Spleen (tissue), 13 donors: ENCODE measurements at places on chromosomes 16 and 17. TPM values are rescaled to one million over a fixed set of nuclear protein-coding genes. Genes with fewer than 3 reads are reported as not detected.
A peak's percentile ranks its signal among the peaks of the same experiment; 100 is the strongest.

DNA sequence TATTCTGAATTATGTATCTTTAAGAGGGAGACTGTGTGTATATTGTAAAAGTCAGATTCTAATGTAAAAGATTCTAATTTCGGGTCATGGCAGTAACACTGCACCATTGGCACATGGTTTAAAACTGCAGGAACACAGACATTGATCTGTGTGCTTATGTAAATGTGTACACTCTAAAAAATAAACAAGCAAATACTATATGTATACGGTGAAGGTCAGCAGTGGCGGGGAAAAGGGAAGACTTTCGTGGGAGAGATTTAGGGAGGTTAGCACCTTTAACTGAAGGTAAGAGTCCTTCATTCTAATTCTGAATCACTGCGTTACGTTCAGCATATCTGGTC lies 157.8 kb upstream of the FAM20A start:
- H3K27me3 ChIP-seq: no peaks in the 10 kb centered on the region
- H3K4me3 ChIP-seq: no peak overlapping the region
- H3K36me3 ChIP-seq: no peaks in the 10 kb centered on the region
- H3K4me1 ChIP-seq: peaks cover 16% of the 10 kb centered on the region
- peak overlapping the region; percentile 83 for H3K27ac ChIP-seq
- DNase-seq: no peak

- no peak for DNase-seq
- no peaks in the 10 kb centered on the region for H3K4me1 ChIP-seq
- no peaks in the 10 kb centered on the region for H3K27me3 ChIP-seq
- no peak overlapping the region for H3K27ac ChIP-seq
Observed at GRCh38 chr17:66522591-66523272, 220.3 kb downstream of the PRKCA start.

DNA sequence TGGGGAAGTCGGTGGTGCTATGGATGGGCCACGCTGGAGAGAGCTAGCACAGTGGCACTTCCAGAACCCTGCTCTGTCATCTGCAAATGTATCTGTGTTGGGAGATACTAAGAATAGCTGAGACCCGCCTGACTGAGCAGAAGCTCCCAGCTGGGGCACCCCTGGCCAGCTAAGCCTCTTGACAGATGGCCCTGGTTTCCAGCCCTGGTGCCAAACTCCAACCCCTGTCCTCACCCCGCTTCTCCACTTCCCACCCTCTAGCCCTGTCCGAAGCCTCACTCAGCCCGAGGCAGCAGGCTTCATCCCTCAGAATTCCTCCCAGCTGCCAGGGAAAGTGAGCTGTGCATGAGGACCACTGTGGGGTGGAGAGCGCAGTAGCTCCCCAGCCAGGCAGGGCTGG lies 124.4 kb downstream of the CCDC144A start:
- no peak overlapping the region for H3K4me3 ChIP-seq
- no peak overlapping the region for H3K27ac ChIP-seq
- DNase-seq: no peak
- no peaks in the 10 kb centered on the region for H3K36me3 ChIP-seq

DNA sequence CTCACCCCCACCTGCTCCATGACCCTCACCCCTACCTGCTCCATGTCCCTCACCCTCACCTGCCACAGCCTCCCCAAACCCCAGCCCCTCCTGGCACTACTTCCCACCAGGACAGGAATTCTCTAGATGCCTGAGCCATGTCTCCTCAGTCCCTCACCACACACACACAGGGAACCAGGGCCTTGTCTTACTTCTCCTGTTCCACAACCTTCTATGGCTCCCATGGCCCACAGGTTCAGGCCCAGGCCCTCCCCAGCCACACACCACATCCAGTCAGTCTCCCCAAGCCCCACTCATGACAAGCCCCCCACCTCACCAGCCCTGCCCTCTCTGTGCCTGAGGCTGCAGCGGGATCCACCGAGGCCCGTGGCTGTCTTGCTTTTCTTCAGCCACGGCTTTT lies 3.1 kb upstream of the UBE2I start:
- H3K27ac ChIP-seq: no peak overlapping the region
- peaks cover 25% of the 10 kb centered on the region for H3K4me1 ChIP-seq

DNA sequence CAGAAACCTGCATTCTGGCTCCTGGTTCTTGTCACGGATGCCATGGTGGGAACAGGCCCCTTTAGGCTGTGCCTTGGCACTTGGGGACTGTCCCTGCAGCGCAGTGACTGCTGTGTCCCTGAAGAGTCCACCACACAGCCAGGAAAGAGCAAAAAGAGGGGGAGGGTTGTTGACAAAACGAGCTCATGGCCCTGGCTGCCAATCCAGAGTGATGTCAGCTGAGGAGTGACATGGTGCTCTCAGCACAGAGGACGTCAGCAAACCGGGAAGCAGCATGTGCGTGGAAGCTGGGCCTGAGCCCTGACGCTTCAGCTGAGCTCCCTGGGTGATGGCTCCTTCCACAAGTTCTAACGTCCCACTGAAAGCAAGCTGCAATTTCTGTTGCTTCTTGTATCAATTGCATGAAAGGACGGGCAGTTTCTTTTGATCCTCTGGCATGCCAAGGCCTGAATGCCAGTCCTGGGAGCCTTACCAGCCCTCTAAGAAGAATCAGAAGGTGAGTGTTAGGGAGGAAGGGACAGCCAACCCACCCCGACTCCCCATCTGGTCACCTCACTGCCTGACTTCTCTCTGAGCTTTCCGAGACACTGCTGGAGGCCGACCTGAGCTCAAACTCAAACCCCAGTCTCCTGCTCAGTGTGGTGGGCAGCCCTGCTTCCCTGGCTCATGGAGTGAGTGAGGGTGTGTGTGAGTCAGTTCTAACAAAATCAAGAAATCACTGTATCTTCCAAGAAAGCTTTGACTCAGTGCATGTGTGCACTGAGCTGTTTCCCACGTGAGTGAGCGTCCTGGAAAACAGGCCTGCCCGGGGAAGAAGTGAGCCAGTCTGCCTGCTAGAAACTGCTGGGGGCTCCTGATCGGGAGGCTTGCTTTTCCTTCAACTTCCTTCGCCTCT lies 14.7 kb upstream of the WNT3 start:
- peak; percentile 47 for DNase-seq
- H3K4me3 ChIP-seq: no peak overlapping the region
- no peaks in the 10 kb centered on the region for H3K36me3 ChIP-seq
- H3K27me3 ChIP-seq: no peaks in the 10 kb centered on the region
- H3K27ac ChIP-seq: no peak overlapping the region

GRCh38 chr17:81807839-81808238 lies 3.9 kb downstream of the GCGR start:
- H3K27me3 ChIP-seq: peaks cover 47% of the 10 kb centered on the region
- DNase-seq: no peak
- no peak overlapping the region for H3K27ac ChIP-seq
- H3K36me3 ChIP-seq: no peaks in the 10 kb centered on the region
- H3K4me3 ChIP-seq: no peak overlapping the region

GRCh38 chr16:59148056-59148768 lies 414.1 kb upstream of the GOT2 start:
- no peak overlapping the region for H3K27ac ChIP-seq
- H3K4me3 ChIP-seq: no peak overlapping the region
- DNase-seq: no peak

The PPY gene
- not detected for polyA plus RNA-seq

The SRCIN1 gene
- 2.5 TPM for polyA plus RNA-seq

The RUNDC3A gene
- polyA plus RNA-seq: 0.48 TPM

The SLFN14 gene
- 0.04 TPM for polyA plus RNA-seq

The ZP2 gene
- polyA plus RNA-seq: not detected

DNA sequence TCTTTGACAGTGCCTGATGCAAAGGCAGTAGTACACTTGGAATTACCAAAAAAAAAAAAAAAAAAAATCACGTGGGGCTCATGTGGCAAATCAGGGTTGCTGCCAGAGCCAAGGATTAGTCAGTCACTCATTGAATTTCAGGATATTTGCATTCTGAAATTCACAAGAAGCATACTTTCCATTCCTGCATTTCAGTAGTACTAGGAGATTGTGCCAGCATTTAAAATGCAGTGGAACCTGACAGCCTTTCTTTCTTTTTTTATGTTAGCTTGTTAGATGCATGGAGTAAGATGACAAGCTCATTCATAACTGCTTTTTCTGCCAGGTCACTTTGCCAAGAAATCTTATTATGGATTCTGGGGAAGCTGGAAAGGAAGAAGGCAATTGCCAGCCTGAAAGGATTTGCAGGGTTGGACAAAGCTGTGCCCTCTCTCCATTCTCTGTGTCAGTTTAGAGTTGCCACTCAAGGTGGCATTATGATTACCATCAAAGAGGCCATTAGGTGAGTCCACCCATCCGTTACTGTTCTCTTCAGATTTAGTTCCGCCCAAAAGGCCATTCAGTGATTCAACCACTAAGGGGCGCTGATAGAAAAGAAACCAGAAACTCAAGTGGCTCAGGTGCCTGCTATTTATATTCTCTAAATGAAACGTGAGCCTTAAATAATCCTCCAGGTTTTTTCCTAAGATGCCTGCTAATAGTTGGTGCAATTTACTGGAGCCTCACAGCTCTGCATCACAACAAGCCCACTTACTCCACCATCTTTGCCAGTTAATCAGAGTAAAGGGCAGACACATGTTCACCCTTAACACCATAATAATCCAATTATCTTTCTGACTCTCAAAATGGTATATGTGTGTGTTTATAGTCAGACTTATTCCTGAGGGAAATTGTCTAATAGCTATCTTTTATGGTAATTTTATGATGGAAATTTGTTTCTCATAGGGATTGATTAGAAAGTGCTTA lies 59.0 kb downstream of the TANGO6 start:
- no peak for DNase-seq
- H3K27me3 ChIP-seq: no peaks in the 10 kb centered on the region
- no peak overlapping the region for H3K27ac ChIP-seq
- no peak overlapping the region for H3K4me3 ChIP-seq

DNA sequence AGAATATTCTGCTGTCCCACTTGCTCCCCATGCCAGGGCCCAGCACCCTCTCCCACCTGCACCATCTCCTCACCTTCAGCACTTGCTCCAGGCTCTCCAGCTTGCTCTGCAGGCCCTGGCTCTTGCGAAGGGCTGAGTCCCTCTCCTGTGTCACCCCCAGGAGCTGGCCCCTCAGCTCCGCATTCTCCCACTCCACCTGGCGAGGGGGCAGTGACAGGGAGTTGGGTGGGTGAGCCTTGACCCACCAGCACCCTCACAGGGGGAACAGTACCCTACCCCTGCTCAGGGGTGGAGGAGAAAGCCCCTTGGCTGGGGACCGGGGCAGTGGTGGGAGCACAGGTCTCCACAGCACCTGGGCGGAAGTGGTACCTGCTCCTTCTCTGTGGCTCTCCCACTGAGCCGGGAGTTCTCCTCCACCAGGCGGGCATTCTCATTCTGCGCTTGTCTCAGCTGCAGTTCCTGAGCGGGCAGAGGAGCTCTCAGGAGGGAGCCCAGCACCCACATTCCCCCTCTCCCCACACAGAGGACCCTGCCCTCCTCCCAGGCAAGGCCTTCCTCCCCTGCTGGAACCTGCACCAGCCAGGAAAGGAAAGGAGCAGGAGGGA lies 5.9 kb downstream of the TSPOAP1 start:
- H3K4me3 ChIP-seq: no peak overlapping the region
- H3K27ac ChIP-seq: no peak overlapping the region
- peak; percentile 69 for DNase-seq

The SMG6 gene
- polyA plus RNA-seq: 12.1 TPM

DNA sequence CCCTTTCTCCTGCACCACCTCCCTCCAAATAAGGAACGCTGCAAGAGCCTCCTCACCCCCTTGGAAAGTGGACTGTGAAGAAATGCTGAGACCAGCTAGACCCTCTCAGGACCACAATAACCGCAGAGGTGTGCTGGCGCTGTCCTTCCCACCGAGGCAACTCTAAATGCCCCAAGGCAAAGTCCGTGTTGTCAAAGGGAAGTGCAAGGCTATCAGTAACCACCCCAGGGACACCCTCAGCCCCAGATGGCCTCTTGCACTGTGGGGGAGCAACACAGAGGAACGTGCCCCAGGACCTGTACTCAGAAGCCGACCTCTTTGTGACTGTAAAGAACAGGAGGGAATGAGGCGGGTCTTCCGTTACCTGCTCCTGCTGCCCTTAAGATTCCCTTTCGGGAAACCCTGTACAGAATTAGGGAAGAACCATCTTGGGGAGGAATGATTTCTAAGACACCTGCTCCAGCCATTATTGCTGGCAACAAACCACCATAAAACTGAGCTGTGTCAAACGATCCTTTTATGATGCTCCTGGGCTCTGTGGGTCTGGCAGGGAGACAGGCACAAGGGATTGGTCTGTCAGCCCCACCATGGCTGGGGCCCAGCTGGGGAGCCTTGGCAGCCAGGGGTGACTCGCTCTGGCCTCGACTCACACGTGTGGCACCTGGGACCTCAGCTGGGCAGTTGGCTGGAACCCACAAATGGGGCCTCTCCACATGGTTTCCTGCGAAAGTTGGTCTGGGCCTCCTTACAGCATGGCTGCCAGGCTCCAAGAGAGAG lies 14.6 kb upstream of the MED9 start:
- H3K36me3 ChIP-seq: no peaks in the 10 kb centered on the region
- no peak overlapping the region for H3K27ac ChIP-seq
- no peak for DNase-seq
- no peaks in the 10 kb centered on the region for H3K4me1 ChIP-seq

- no peak for DNase-seq
- H3K27ac ChIP-seq: no peak overlapping the region
- no peaks in the 10 kb centered on the region for H3K4me1 ChIP-seq
Observed at GRCh38 chr16:72798264-72798663, 249.7 kb downstream of the ZFHX3 start.

The KREMEN2 gene
- polyA plus RNA-seq: 0.42 TPM

GRCh38 chr17:38605841-38606645 lies at the start of gene SRCIN1:
Gene SRCIN1, minus strand, starts transcription at chr17:38605952. Its CDS starts 247 bp downstream, at chr17:38605705.
- peak; percentile 81 for DNase-seq
- peak within 1 kb of the TSS; percentile 53 for H3K4me3 ChIP-seq
- H3K4me1 ChIP-seq: peaks cover 21% of the 10 kb centered on the region
- peaks cover 97% of the 10 kb centered on the region for H3K27me3 ChIP-seq

The SDR42E1 gene
- 1.2 TPM for polyA plus RNA-seq

The CDRT4 gene
- 4.5 TPM for polyA plus RNA-seq

The RNF112 gene
- polyA plus RNA-seq: 2.2 TPM

GRCh38 chr16:2904100-2904921 lies 7.4 kb upstream of the FLYWCH1 start:
- peak overlapping the region; percentile 88 for H3K4me3 ChIP-seq
- H3K36me3 ChIP-seq: no peaks in the 10 kb centered on the region
- DNase-seq: peak; percentile 96

- peaks cover 3% of the 10 kb centered on the region for H3K36me3 ChIP-seq
- DNase-seq: peak; percentile 85
- peaks cover 21% of the 10 kb centered on the region for H3K4me1 ChIP-seq
- peak overlapping the region; percentile 41 for H3K27ac ChIP-seq
- H3K4me3 ChIP-seq: no peak overlapping the region
Observed at GRCh38 chr17:82782657-82783207, 30.9 kb downstream of the TBCD start.
